Stimulated activated CD4-positive, alpha-beta T cell treated with anti-CD3 and anti-CD28 coated beads, Interleukin-1b, Interleukin-23, amount 100 ng/mL, for 1 hour (primary cell): ENCODE measurements at places on chromosomes 7 and 10.

DNA sequence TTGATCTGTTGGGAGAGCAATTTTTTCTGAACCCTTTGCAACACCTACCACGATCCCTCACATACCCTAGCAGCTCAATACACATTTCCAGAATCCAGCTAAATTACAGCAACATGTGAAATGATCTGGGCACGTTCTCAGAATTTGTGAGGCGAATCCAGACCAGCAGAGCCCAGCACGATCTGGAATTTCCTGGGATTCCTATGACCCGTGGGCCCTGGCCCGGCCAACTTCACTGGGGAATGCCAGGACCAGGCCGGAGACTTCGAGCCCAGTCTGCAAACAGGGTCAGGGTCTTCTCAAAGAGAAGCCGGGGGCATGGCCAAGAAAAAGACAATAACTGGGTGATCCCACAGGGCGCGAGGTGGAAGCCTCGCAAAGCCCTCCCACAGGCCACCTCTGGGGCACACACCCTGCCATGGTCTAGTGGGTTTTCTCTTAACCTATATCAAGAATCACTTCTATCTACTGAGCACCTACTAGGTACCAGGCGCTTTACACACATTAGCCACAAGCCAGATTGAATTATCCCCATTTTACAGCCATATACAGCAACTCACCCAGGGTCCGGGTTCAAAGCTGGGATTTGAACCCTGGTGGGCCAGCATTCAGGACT lies 33.8 kb downstream of the FAM53B start:
- DNase-seq = no peak

GRCh38 chr10:119715628-119716505 lies 10.0 kb upstream of the INPP5F start:
- DNase-seq = no peak

DNA sequence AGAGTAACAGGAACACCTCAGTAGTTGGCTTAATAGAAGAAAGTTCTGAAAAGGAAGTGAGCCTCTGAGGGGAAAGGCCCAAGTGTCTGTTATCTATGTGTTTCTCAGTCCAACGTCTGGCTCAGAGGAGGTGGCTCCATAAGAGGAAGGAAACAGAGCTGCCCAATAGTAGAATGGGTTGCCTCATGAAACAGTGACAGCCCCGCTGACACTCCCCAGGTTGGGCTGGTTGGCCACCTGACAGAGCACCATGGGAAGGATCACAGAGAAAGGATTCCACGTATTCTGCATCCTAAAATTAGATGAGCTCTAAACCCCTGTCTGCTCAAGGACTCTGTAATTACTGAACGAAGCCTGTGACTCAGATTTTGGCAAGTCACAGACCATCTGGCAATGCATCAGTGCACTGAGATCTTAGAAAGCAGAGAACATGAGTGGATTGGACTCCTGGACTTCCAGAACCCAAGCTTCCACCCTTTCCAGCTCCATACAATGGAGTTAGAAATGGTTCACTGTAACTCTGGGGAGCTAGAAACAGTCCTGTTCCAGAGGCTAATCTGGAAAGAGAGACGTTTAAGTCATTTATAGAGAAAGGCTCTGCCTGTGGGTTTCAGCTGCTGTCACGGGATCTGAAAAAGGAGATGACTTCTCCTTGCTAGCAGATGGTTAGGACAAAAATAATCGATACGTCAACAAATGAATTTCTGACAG lies 2.9 kb downstream of the PKD2L1 start:
- DNase-seq = no peak

GRCh38 chr10:14837003-14837756 lies 657 bp downstream of the CDNF start:
- no peak for DNase-seq

- DNase-seq = no peak
These were observed 2.0 kb downstream of the ZMIZ1 start for GRCh38 chr10:79070606-79071395.

- no peak for DNase-seq
These were observed 13.0 kb downstream of the MCMBP start for GRCh38 chr10:119859420-119860258.

DNA sequence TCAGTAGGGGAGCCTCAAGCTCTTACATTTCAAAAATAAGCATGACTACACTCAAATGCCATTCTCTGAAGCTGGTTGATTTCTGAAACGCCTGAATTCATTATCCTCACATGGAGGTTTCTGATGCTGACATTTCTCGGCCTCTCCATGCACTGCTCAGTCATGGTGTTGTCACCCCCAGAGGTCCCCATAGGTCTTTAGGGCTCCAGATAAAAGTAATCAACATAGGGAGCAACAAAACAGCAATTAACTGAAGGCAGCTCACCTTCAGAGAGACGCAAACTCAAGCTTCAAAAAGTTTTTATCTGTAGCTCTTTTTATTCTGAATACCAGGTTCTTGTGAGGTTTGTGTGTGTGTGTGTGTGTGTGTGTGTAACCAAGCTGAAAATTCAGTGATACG lies 223.2 kb upstream of the LRRN3 start:
- no peak for DNase-seq

DNA sequence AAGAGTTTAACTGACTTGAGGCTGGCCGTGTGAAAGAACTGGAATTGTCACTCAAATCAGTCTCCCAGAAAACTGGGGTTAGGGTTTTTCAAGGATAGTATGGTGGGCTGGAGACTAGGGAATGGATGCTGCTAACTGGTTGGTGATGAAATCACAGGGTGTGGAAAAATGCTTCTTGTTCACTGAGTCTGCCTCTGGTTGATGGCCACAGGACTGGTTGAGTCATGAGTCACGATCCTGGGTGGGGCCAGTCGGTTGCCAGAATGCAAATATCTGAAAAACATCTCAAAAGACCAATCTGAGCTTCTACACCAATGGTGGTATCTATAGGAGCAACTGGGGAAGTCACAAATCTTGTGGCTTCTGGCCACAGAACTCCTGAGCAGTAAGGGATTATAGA lies 16.3 kb upstream of the BAMBI start:
- no peak for DNase-seq
